ENCODE measurements at places on chromosomes 7 and 10.

- DNase-seq, result no peak
Measured at GRCh38 chr10:70970830-70971229, 82.5 kb upstream of the PCBD1 start.

DNA sequence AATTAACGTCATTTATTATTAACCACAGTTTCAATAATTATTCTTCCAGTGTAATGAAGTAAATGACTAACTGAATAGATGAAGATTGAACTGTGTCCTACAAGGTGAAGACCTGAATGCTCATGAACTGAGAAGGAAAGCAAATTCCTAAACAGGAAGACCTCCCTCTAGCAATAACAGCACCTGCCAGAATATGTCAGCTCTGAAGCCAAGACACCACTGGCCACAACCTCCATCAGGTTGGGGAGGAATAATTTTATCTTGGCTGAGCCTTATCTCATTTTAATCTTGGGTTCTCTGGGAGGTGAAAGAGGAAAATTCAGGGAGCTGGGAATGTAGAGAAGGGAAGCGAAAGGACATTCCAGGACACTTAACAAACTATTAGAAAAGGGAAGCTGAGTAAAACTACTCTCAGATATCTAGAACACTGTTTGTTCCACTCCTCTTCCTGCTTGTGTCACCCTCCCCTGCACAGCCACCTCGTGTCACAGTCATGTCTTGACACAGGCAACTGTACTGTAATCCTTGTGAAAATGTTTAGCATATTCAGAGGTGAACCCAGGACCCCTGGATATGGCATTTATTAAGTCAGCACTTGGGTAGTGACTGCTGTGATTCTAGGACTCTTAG, 4.6 kb upstream of the SLC13A1 start:
- no peak for DNase-seq

DNA sequence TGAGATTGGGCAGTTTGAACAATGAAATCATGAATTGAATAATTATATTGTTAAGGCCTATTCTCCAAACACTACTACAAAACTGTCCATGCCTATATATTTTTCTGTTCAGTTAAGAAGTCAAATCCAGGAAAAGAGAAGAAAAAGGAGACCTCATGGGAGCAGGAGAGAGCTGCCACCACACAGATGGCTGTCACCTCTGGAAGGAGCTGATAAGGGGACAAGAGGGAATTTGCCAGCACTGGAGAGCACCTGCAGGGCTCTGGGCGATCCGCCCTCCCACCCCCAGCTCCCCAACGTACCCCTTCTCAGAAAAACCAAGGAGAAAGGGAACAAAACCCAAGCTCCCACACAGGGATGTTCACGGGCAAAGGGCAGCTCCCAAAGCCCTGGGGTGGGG, 227.8 kb downstream of the TNS3 start:
- DNase-seq, result no peak

DNA sequence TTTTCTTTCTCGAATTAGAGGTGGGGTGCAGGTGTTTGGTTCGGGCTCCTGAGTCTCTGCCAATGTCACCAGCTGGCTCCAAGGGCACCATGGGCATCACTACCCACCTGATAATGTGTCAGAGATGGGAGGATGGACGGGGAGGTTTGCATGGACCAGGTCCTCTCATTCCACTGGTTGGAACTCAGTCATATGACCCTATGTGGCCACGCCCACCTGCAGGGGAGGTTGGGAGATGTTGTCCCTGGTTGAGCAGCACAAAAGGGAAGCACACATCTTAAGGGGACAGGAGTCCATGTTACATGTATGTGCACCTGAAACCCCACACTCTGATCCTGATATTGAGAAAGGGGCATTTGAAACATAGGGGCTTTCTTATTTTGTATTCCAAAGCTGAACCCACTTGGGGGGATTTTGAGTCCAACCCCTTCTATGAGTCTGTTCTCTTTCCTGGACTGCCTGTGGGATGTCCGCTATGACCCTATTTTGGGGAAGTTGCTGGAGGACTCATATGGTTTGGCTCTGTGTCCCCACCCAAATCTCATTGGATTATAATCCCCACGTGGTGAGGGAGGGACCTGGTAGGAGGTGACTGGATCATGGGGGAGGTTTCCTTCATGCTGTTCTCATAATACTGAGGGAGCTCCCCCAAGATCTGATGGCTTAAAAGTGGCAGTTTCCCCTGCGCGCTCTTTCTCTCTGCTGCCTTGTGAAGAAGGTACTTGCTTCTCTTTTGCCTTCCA, 66.9 kb upstream of the BAIAP2L1 start:
- no peak for DNase-seq

DNA sequence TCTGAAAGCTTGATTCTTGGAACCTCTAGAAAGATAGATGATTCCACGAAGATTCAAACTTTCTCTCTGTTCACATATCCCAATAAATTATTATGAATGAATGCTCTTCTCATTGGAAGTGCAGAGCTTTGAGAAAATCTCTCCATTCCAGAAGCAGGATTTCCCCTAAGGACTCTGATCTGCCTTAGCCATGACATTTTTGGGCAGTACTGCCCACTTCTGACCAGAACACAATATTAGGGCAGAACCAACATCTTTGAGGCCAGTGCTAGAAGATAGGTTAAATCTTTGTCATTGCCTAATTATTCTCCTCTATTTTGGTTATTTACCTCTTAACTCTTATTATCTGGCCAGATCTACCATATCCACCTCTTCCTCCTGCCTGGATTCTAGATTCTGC, 49.9 kb downstream of the ARMC3 start:
- no peak for DNase-seq

- DNase-seq, result peak; percentile 15
Measured at GRCh38 chr10:105797234-105797890, 1156.3 kb downstream of the SORCS3 start.

DNA sequence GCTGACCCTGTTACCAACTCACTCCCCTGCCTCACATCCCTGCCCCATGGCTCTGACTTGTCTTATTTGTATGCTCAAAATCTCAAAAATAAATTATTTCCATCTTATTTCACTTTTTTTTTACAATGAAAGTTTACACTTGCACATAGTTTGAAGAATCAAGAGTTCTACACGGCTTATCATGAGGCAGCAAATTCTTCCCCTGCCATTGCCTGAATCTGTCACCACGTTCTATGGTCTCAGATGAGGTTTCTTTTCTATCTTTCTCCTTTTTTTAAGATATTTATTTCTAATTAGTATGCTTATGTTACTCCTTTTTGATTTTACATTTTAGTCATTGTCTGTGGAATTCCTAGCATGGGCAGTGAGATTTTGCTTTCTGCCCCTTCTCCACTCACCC, 28.4 kb downstream of the ARHGAP22 start:
- no peak for DNase-seq

- peak; percentile 95 for DNase-seq
Measured at GRCh38 chr10:5927306-5927705, 37.3 kb downstream of the FBH1 start.

GRCh38 chr10:31819391-31819820, 109.2 kb downstream of the ARHGAP12 start:
- DNase-seq, result peak; percentile 93

GRCh38 chr7:74372511-74373111, 81.1 kb upstream of the GTF2IRD1 start:
- DNase-seq, result no peak

DNA sequence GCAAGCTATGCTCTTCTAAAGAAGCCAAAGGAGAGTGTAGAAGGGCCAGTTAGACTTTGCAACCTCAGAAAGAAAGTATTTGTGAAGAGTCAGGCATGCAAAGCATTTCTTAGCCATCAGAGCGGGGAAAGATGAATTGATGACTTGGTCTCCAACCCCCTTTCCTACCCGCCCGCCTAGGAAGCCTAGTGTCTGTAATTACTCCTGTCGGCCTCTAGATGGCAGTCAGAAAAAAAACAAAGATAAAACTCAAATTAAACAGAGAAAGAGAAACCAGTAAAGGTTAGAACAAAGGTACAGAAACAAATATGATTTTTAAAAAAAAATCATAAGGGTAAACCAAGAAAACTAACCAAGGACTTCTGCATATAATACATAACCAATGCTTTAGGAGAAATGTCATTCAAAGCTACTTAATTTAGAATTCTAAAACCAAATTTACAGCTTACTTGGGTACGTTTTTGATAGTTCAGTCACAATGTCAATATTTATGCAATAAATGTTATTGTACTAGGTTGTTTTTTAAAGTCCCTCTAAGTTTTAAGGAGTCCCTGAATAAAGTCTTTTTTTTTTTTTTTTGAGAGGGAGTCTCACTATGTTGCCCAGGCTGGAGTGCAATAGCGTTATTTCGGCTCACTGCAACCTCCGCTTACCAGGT, 97.6 kb downstream of the LYZL1 start:
- DNase-seq, result peak; percentile 58

- DNase-seq, result peak; percentile 45
Measured at GRCh38 chr7:107201795-107202450, 33.1 kb downstream of the HBP1 start.

- DNase-seq, result peak; percentile 74
Measured at GRCh38 chr7:7761340-7761973, 43.0 kb upstream of the RPA3 start.
